Fibroblast of skin of scalp (primary cell): ENCODE measurements at places on chromosomes 16 and 17.

DNA sequence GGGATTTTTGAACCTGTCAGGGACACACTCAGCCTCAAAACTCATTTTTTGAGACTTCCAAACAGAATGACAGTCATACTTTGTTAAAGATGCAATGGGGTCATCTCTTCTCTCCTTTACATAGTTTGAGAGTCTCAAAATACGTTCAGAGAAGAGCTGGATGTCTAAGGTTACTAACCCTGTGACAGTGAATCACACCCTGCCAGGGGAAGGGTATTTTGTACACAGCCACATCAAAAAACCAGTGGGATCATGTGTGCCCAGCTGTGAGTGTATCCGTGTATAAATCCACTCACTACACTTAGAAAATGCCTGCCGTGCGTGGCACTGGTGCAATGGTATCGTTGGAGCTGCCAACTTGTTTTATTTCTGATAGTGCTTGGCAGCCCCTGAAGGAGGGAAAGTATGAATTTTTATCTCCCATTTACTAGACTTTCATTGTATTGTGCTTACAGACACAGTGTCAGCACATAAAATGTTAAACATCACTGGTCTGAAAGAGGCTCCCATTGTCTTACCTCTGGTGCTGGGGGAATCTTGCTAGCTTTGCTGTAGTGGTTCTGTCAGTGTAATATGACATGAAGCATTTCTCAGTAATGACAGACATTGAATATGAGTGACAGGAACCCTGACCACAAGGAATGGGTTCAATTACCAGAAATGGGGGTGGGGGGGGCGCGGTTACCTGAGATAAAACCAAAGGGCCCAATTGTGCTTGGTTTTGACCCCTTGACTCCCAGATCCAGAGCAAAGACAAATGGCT lies 256.3 kb downstream of the FTO start:
- DNase-seq: no peak

DNA sequence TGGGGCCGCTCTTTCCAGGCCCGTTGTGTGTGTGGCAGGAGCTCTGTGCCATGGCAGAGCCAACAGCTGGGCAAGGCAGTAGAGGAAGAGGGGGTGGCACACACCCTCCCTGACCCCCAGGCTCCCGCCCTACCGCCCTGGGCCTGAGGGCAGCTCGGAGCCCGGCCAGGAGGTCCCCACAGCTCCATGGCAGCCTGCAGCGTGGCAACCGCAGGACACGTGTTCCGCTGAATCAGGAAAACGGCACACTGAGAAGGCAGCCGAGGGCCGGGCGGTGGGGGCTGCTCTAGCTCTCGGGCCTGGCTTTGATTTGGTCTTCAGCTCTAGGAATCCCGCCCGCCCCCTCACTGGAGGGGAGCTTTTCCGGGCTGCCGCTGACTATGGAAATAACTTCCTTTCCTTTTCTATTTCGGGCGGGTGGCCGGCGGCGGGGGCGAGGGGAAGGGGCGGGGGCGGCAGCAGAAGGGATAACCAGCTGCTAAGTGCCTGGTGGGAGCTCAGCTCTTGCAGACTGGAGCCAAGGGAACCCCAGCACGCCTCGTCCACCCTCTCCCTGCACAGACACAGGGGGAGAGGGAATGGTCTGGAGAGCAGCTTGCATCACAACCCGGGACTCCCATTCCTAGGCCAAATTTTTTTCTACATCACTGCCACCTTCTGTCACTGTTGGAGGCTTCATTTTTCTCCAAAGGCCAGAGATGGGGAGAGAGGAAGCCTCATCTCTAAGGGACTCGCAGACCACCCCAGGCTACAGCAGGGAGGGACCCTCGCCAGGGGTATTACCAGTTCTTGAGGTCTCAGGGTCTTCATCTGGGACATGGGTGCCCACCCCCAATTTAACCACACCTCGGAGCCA lies 24.8 kb upstream of the MRPS23 start:
- DNase-seq: peak; percentile 98

GRCh38 chr16:77131398-77131797 lies 59.6 kb upstream of the MON1B start:
- no peak for DNase-seq

- no peak for DNase-seq
Observed at GRCh38 chr17:58250344-58251011, 12.1 kb downstream of the LPO start.

DNA sequence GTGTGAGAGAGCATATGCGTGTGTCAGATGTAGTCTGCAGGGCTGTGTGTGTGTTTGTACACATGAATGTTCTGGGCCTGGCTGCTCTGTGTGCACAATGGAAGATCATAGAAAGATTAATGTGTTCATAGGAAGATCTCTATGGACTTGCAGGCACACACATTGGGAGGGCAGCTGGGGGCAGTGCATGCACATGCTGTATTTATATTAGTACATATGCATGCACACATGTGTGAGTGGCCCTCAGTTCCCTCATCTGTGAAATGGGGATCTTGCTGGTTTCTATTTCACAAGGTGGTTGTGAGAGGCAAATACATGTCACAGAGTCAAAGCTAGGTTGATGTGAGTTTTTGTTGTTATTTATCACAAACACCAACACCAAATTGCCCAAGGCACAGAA lies 2.1 kb downstream of the CA7 start:
- DNase-seq: no peak

- DNase-seq: peak; percentile 36
Observed at GRCh38 chr17:29514792-29515191, 52.0 kb downstream of the ABHD15 start.

GRCh38 chr16:81570151-81570846 lies 125.7 kb downstream of the CMIP start:
- DNase-seq: no peak

GRCh38 chr16:85959686-85960085 lies 60.7 kb downstream of the IRF8 start:
- no peak for DNase-seq

DNA sequence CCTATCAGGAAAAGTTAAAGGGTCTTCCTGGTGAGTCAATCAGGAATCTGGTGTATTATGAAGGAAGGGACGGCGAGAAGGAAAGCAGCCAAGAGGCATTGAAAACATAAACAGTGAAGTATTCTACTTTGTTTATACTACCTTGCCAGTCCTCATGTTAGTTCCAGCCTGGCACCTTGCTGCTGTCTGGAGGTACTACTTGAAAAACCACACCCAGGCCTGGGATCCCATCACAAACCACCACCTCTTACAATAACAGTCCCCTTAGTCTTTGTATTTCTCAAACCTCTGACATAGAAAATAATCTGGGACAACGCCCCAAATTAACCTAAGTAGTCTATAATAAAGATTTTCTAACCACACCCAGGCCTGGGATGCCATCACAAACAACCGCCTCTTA lies 676.7 kb upstream of the SOX9 start:
- DNase-seq: no peak

GRCh38 chr16:22186517-22186916 lies 19.6 kb upstream of the EEF2K start:
- no peak for DNase-seq

DNA sequence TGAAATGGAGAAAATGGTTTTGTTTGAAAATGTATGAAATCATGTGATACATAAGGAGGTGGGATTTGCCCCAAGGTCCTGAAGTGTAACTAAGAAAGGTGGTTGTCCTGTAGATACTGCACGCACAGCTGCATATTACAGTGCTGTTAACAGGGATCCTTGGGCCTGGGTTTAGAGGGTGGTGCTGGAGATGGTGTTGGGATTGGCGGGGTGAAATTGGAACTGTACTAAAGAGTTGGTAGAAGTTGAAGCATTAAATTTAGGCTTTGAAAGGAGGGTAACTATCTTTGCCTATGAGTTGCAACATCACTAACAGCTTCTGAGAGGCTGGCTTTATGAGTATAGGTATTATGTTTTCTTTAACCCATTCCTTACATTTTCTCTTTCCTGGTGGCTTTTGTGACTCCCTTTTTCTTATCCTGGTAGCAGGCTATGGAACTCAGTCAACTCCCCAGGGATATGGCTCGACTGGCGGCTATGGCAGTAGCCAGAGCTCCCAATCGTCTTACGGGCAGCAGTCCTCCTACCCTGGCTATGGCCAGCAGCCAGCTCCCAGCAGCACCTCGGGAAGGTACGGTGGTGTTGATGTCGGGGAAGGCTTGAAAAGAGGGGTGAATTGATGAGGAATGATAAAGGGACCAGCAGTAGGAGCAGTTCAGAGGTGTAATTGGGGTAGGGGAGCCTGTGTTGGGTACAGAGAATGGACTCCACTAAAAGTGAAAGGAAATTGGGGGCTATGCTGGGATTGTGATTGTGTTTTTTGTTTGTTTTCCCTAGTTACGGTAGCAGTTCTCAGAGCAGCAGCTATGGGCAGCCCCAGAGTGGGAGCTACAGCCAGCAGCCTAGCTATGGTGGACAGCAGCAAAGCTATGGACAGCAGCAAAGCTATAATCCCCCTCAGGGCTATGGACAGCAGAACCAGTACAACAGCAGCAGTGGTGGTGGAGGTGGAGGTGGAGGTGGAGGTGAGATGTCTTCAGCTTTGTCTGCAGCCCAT lies 3.8 kb downstream of the FUS start:
- DNase-seq: no peak

GRCh38 chr17:70636517-70637133 lies 467.3 kb downstream of the KCNJ2 start:
- DNase-seq: peak; percentile 28

GRCh38 chr16:71217506-71217905 lies 13.0 kb downstream of the HYDIN start:
- DNase-seq: no peak

DNA sequence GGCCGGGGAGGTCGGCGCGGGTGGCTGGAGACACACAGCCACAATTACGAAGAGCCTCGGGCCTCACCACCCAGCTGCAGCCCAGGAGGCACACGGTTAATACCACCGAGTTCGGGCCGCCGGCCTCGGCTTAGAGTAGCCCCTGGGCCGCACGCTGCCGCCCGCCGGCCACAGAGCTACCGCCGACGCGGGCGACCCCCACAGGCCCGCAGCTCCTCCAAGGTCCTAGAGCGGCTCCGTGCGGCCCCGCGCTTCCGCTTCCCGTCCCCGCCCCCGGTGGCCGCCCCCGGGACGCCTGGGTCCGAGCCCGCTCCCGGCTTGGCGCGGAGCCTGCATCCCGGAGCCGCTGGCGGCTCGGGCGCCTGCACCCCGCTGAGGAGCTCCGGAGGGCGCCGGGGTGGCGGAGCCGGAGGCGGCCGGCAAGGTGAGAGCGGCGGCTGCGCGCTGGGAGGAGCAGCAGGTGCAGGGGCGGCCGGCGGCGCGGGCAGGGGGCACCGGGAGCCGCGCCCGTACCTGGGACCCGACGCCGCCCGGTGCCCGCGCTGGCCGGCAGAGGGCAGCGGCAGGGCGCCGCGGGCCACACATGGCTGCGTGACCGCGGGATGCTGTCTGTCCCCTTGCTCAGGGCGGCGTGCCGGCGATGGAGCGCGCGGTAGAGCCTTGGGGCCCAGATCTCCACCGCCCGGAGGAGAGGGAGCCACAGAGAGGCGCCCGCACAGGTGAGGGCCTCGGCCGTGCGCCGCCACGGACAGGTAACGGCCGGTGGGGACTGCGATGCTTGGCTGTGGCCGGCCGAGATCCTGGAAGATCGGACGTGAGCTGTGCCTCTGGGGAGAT lies at the start of gene ZNF48:
Gene ZNF48, plus strand, starts transcription at position 266 of the 837 bp plus-strand sequence. Its CDS starts 375 bp downstream, at position 641.
- DNase-seq: peak; percentile 90

DNA sequence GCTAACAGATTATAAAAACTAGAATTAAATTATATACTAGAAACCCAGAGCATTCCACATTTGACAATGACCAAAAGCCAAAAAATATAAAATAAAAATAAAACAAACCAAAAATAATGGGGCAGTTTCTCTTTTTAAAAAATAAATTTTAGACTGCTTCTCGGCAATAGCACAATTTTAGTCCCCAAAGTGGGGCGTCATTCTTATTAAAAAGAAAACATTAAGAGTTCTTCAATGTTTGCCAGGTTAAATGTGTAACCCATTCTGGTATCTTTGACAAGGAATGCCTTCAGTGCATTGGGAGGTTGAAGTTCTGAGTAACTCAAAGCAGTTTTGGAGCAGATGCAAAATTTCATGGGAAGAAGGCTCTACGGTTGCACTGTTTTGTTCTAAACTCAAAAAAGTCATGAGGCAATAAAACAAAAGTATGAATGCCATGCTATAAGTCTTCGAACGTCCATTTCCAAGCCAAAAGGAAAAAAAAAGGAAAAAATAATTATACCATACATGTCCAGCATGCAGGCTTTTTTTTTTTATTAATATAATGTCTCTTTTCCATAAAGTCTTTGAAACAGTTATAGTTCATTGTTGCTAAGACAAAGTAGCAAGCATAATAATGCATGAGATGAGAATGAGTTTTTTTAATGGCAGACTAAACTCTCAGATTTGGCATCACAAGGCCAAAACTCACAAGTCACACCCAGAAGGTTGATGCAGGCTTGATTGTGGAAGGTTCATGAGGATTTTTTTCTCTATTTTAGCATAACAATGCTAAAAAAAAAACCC lies 3.1 kb downstream of the MAF start:
- no peak for DNase-seq

- no peak for DNase-seq
Observed at GRCh38 chr16:81376880-81377279, 62.1 kb downstream of the GAN start.

- DNase-seq: no peak
Observed at GRCh38 chr16:23498863-23499262, 11.4 kb downstream of the GGA2 start.

GRCh38 chr16:49588026-49588425 lies 214.4 kb downstream of the C16orf78 start:
- no peak for DNase-seq

GRCh38 chr16:6032438-6032837 lies 934.8 kb upstream of the EEF2KMT start:
- DNase-seq: no peak

DNA sequence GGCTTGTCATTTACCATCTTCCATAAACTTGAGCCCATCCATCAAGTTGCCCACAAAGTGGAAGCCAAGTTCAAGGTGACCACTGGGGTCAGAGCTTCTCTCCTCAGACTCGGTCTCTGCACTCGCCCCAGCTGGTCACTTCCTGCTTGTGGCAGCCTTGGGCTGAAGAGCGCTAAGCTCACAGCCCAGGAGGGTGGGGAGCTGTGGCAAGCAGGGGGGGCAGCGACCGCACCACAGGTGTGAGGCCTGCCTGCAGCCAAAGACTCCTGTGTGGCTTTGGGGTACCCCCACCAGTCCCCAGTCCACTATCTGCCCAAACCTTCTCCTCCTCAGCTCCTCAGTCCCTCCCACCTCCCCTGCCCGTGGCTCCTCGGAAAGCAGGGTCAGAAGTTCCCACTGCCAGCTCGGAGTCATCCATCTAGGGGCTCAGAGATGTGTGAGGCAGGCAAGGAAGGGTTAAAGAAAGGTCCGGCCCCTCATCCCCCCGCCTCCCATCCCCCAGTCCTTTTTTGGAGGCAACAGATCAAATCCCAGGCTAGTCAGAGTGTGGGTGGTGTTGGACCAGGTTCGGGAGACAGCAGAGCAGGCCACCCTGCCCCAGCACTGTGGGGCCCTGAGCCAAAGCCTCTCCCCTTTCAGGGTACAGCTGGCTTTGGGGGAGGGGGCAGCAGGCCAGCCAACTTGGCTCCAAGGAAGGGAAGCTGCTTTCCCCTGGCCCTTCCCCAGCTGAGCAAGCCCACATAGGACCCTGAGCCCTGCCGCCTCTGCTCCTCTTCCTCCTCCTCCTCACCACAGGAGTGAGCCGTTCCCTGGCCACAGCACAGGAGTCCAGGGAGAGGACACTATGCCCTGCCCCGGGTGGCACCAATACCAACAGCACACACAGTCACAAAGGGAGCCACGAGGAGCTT lies 3.2 kb downstream of the CSF3 start:
- no peak for DNase-seq

- DNase-seq: no peak
Observed at GRCh38 chr17:80087346-80088265, 13.8 kb upstream of the GAA start.
